T-helper 22 cell (primary cell): ENCODE measurements at places on chromosomes 7 and 10.

DNA sequence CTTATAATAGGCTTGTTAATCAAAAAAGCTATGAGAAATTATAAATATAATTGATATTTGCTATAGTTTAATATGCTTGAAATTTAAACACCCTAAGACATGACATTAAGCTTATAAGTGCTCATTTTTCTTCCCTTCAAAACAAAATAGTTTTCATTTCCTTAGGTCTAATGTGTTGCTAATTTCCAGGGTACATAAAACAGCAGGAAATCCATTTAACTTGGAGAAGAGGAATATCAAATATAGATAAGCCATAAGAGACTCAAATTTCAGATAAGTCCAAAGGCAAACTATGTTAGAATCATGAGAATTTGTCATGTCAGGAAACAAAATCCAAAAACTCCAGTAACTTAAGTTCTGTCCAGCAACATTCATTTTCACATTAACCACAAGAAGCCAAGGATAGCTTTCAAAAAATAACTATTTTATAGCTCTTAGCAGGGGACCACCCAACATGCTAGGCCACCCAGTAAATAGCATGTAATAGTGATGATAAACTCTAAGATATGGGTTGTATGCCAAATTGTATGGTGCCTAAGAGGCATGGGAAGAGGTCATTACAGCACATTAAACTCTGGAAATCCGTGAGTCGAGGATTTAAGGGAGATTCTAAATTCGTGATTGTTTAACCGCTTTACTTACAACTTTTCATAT is 298.1 kb downstream of the CRPPA start:
- DNase-seq = no peak

DNA sequence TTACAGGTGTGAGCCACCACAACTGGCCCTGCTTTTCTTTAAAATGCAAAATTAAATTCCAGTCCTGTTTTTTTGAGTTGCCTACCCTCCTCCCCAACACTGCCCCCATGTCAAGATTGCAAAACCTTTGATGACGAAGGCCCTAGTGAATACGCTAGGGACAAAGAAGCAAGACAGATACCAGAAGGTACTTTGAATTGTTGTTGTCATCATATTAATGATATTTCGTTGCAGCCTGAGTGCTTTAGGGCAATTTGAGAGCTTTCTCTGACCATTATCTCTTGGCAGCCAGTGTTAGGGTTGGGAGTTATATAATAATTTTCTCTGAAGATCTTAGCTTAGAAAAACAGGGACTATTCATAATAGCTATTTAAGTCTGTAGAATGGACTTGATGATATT is 7.1 kb downstream of the CCSER2 start:
- no peak for DNase-seq

DNA sequence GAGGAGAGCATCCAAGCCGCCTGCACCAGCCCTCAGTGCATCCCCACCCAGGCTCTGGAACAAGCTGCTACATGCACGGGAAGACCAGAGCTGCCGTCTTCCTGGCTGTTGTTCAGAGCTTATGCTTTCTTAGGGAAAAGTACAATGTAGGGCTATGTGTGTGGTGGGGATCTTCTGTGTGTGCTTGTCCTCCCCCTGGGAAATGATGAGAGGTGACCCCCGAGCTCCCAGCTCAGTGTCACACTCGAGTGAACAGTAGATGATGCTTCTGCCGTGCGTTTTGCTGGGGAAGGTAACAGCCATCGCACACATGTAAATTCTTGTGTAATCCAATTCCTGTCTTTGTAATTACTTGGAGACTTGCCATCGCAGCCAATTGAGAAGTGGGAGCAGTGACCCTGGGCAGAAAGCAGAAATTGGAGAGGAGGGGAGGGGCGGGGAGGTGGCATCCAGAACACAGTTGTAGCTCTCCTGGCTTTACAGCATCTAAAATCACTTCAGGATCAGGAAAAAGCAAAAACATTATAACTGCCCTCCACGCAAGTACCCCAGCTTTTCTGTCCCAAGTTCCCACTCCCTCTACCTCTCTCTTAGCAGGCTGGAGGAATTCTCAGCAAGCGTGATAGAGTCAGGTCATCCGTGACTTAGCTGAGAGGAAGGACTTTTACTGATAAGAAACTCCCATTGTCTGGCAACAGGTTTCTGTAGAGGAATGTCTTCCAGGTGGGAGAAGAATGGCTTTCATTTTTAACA is 149.6 kb downstream of the TCF7L2 start:
- no peak for DNase-seq

DNA sequence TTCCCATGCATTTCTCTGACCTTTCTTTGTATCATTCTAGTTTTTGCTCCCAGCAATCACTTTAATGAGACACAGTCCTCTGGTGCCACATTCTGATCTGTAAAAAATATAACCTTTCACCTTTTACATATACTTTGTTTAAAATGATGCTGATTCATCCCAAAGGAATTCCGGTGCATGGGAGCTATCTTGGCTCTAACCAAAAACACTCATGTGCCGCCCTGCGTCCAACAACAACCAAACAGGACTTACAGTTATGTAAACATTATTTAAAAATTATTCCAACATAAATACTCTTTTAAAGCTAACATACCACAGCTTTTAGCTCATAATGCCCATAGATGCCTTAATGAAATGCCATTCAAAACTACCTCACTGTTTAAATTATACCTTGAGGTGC is 7.7 kb upstream of the OPALIN start:
- DNase-seq = no peak

DNA sequence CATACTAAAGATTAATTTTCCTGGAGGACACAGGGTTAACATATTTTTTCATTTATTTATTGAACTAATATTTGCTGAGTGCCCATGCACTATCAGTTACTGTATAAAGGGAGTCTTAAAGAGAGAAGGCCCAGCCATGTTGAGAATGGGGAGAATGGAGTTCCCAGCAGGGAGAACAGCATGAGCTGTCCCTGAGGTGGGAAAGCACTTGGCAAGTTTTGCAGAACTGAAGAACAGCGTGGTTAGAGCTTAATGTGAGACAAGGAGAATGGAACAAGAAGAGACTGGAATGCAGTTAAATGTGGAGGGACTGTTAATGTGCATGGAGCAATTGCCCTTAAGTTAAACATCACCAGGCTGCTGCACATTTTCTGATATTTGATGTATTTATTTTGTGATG is 435.4 kb downstream of the SUGCT start:
- no peak for DNase-seq

GRCh38 chr10:49164559-49165188 is 23.5 kb downstream of the TMEM273 start:
- DNase-seq = no peak
